Endothelial cell of umbilical vein (primary cell): ENCODE measurements at places on chromosomes 7 and 10. TPM values are rescaled to one million over a fixed set of nuclear protein-coding genes. Genes with fewer than 3 reads are reported as not detected.

Gene IL6
- total RNA-seq, result 9.4 and 11.0 TPM in 2 replicates

- H3K4me3 ChIP-seq, result no peak overlapping the region
- peaks cover 2% of the 10 kb centered on the region for H3K4me1 ChIP-seq
- DNase-seq, result peak; percentile 69
- no peaks in the 10 kb centered on the region for H3K36me3 ChIP-seq
Measured at GRCh38 chr7:121994625-121995410, 121.9 kb downstream of the PTPRZ1 start.

DNA sequence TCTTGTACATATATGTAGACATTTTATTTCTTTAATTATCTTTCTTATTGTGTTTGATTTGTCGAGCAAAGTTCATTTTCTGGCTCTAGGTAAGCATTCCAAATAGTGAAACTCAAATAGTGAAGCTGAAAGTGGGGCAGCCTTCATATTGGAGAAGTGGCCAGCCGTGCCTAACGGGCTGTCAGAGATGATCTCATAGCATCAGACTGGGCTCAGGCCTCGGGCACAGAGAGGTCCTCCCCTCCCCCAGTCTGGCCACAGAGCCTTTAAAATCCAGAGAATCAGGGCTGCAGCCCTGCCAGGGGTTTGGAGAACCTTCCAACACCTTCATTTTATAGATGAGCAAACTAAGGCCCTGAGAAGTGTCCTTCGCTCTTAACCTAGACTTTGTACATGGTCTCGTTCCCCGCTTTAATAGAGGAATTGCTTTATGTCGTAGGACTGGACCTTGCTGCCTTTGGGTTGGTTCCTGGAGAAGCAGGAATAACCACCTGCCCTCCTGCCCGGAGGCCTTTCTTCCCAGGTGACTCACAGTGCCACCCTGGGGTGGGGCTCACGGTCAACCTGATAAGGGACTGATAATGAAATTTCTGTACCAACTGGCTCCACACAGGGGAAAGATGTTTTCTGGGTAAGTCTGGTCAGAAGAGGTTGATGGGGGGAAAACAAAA, 7.3 kb downstream of the TSPAN15 start:
- no peak for DNase-seq
- no peaks in the 10 kb centered on the region for H3K36me3 ChIP-seq
- no peaks in the 10 kb centered on the region for H3K27me3 ChIP-seq
- H3K4me3 ChIP-seq, result no peak overlapping the region

GRCh38 chr7:138204285-138204981, 128.2 kb downstream of the AKR1D1 start:
- peak; percentile 9 for DNase-seq
- no peaks in the 10 kb centered on the region for H3K27me3 ChIP-seq
- no peak overlapping the region for H3K4me3 ChIP-seq
- no peaks in the 10 kb centered on the region for H3K36me3 ChIP-seq

Gene CCZ1B
- 77.1 and 79.7 TPM in 2 replicates for total RNA-seq

DNA sequence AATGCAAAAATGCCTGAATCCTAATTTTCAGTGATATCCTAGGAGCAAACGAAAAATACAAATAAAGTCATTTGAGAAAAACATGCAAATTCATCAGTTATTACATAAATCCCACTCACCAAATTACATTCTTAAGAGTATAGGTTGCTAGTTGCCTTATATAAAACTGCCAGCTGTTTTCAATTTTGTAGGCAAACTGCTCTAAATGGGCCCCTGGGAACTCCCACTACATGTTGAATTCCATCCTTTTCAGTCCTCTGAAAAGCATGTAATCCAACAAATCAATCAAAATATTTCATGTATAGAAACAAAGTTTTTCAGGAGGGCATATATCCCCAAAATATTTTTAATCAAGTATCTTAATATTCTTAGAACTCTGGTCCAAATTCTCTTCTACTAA, 2.1 kb upstream of the JMJD1C start:
- H3K4me3 ChIP-seq, result no peak overlapping the region
- no peaks in the 10 kb centered on the region for H3K27me3 ChIP-seq
- H3K36me3 ChIP-seq, result no peaks in the 10 kb centered on the region
- H3K27ac ChIP-seq, result no peak overlapping the region

GRCh38 chr10:20993389-20993788, 96.3 kb upstream of the NEBL start:
- DNase-seq, result no peak
- no peak overlapping the region for H3K4me3 ChIP-seq
- no peaks in the 10 kb centered on the region for H3K4me1 ChIP-seq
- H3K27ac ChIP-seq, result no peak overlapping the region
- H3K27me3 ChIP-seq, result no peaks in the 10 kb centered on the region
- no peaks in the 10 kb centered on the region for H3K36me3 ChIP-seq
